ENCODE measurements at places on chromosomes 3 and 15.

DNA sequence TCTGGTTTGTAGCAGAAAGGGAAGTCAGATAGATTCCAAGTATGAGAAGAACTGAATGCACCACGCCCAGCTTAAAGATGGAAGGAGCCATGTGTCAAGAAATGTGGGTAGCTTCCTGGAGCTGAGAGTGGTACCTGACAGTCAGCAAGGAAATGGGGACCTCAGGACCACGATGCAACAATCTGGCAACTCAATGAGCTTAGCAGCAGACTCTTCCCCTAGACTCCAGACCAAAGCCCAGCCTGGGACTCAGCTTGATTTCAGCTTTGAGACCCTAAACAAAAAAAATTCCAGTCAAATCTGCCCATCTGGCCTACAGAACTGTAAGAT is 24.4 kb downstream of the MIX23 start:
- no peak for DNase-seq

DNA sequence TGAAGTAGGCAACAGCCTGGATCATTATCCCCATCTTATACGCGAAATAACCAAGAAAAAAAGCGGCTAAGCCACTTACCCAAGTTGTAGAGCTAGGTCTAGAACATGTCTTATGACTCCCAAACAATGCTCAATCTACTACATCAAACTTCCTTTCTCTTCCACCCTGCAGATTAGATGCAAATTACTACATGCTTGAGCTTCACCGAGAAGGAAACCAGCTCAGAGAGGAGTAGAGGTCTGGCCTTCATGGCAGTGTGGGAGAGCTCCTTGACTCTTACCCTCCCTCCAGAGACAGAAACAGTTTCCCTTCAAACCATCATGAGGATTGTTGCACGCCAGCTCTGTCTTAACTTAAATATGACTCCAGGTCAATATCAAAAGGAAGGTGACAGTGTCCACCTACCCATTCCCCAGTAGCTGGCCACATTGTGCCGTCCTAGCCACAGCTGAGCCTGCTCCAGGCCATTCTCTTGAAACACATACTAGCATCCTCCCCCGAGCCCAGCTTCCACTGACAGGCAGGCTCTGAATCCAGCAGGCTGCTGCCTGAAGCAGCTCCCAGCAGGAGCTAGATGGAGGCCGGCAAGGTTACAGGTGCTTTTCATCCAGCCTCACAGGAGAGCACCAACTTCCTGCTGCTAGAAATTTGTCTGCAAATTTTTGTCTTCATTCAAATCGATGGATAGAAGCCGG is 56.8 kb downstream of the CPN2 start:
- no peak for DNase-seq

DNA sequence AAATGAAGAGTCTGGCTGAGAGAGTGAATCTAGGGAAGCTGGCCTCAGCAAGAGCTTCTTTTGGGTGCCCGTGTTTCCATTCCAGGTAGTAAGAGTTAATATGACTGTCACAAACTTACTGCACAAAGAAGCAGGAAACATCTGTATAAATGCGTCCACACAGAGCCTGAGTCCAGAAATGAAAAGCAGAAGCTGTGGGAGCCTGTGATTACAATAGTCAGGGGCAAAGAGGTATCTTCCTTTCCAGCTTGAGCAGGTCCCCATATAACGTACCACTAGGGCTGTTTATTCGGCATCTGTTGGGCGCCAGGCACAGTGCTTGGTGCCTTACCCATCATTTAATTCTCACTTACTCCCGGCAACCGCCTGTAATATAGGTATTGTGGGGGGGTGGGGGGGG is 40.5 kb upstream of the B3GNT5 start:
- no peak for DNase-seq

- DNase-seq: no peak
These were observed 100.1 kb upstream of the ALDH1A3 start for GRCh38 chr15:100779331-100780207.

- no peak for DNase-seq
These were observed 577.3 kb upstream of the ZNF717 start for GRCh38 chr3:76362643-76363042.

DNA sequence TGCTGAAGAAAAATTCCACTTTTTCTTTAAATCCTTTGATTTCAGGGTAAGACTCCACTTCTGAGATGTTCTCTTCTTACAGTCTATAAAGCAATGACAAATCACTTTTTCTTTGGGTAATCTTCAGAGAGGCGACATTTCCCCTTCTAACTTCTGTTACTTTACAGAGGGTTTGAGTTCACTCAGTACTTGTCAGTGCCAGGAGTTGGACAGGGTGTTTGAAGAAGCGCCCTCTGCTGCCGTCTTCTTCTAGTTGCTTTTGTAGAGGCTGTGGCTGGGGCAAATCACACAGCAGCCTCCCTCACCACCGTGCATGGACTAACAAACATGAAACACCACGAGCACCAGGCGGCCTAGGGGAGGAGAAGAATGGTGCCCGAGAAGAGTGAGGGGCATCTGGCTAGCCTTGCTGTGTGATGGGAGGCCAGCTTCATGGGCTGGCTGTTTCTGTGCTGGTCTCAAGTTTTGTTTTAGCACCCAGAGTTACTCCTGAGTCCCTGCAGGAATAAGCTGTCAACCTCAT is at the start of gene CD80:
CD80 (minus strand) TSS at position 174 of the 523 bp plus-strand sequence. CDS start 1,886 bp downstream, outside the sequence.
- peak; percentile 64 for DNase-seq

GRCh38 chr3:182308328-182308727 is 485.0 kb upstream of the ATP11B start:
- DNase-seq: no peak

DNA sequence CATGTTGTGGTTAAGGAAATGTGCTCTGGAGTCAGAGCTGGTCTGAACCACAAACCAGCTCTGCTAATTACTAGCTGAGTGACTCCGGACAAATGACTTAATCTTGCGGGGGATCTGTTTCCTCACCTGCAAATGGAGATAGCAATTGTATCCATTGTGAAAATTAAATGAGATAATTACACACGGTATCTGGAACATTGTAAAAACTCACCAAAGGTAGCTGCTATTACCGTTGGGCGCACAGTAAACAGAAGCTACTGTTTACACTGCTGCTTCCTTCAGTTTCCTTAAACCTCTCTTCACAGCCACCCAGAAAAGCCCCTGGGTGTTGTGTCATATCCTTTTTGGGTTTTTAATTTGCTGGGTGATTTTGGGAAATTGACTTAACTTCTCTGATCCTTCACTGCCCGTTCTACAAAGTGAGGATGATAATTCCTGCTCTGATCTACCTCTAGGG is 107.8 kb downstream of the MEGF11 start:
- DNase-seq: peak; percentile 6

DNA sequence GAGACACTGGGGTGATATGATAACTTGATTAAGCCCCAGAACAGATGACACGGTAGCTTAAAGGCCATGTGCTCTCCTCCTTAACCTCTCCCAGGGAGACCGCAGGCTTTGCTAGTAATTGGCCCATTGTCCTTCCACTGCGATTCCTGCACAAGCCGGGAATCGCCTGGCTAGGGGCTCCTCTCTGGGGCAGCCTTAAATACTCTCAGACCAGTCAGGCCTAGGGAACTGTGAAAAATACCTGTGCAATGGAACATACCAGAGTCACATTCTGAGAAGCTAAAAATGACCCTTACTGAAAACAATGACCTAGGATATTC is 56.3 kb downstream of the CPN2 start:
- DNase-seq: no peak

- DNase-seq: peak; percentile 66
These were observed 9.7 kb upstream of the NCKIPSD start for GRCh38 chr3:48695393-48695753.

- no peak for DNase-seq
These were observed 260.7 kb downstream of the ULK4 start for GRCh38 chr3:41701191-41701698.

GRCh38 chr3:184443831-184444230 is 64.0 kb downstream of the CHRD start:
- no peak for DNase-seq

Data from AG10803 (cell line).